T-cell (primary cell): ENCODE measurements at places on chromosomes 13 and 19. TPM values are rescaled to one million over a fixed set of nuclear protein-coding genes. Genes with fewer than 3 reads are reported as not detected.

GRCh38 chr19:30255791-30256495, 116.2 kb upstream of the ZNF536 start:
- H3K27ac ChIP-seq: no peak overlapping the region
- no peak overlapping the region for H3K4me3 ChIP-seq
- H3K4me1 ChIP-seq: no peaks in the 10 kb centered on the region
- no peak for DNase-seq
- H3K36me3 ChIP-seq: no peaks in the 10 kb centered on the region

DNA sequence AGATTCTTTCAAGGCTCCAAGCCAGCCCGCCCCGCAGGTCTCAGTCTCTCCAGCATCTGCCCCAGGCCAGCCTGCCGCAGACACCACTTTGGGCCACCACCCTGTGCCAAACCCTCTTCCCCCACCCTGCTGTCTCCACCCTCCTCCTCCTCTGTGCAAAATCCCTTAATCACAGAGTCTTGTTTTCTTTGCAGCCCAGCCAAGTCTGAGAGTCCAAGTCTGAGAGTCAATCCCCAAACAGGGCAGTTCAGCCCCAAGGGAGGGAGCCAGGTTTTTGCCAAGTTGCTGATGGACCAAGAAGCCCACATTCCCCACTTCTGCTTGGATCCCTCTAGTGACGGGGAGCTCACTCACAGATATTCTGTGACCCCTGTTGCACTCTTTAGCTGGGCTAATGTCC, 3.1 kb downstream of the ADAMTS10 start:
- H3K27me3 ChIP-seq: peaks cover 16% of the 10 kb centered on the region
- H3K4me1 ChIP-seq: peaks cover 8% of the 10 kb centered on the region
- peaks cover 10% of the 10 kb centered on the region for H3K36me3 ChIP-seq
- H3K27ac ChIP-seq: no peak overlapping the region

DNA sequence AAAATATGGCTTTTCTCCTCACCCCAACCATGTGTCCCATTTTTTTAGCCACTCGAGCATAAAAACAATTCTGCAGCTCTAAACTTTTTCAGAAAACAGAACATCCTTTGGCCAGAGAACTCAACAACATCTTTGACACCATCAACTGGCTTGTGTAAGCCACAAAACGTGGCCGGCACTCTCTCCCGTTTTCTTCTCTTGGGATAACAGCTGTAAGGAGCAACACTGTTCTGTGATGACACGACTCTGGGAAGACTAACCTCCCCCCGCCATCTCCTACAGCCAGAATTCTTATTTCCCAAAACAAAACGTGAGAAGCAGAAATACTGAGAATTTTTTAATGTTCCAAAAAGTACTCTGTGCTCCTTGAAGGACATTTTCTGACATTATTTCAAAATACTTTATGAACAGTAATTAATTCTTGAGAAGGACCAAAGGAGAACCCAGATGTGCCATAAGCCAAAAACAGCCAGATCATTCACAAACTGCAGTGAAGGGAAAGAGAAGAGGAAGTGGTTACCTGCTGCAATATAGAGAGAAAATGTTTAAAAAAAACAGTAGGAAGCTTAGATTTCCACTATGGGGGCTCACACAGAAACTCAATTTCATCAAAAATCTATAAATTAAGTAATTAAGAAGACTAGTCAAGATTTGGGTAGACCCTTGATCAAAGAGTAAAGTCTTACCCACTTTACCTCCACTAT, 25.8 kb downstream of the COL4A1 start:
- no peaks in the 10 kb centered on the region for H3K36me3 ChIP-seq
- H3K27me3 ChIP-seq: no peaks in the 10 kb centered on the region
- DNase-seq: no peak
- H3K4me3 ChIP-seq: no peak overlapping the region
- H3K27ac ChIP-seq: no peak overlapping the region
- H3K4me1 ChIP-seq: no peaks in the 10 kb centered on the region

DNA sequence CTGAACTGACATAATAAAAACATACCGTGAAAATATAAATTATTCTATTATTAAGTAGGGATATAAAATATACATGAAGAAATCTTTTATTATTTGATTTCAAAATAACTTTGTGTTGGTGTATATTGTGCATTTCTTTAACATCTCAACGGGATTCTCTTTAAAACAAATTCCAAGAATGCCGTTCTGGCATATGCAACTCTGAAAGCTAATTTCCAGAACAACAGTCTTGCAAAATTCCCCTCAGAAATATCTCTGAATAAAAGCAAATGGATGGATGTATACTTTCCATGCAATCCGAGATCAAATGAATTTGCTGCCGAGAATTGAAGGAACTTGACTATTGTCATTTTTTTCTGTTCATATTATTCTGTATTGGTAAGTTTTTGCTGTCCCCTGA, 1579.8 kb downstream of the PCDH9 start:
- H3K36me3 ChIP-seq: no peaks in the 10 kb centered on the region
- no peak overlapping the region for H3K4me3 ChIP-seq
- H3K27me3 ChIP-seq: no peaks in the 10 kb centered on the region
- no peak overlapping the region for H3K27ac ChIP-seq

DNA sequence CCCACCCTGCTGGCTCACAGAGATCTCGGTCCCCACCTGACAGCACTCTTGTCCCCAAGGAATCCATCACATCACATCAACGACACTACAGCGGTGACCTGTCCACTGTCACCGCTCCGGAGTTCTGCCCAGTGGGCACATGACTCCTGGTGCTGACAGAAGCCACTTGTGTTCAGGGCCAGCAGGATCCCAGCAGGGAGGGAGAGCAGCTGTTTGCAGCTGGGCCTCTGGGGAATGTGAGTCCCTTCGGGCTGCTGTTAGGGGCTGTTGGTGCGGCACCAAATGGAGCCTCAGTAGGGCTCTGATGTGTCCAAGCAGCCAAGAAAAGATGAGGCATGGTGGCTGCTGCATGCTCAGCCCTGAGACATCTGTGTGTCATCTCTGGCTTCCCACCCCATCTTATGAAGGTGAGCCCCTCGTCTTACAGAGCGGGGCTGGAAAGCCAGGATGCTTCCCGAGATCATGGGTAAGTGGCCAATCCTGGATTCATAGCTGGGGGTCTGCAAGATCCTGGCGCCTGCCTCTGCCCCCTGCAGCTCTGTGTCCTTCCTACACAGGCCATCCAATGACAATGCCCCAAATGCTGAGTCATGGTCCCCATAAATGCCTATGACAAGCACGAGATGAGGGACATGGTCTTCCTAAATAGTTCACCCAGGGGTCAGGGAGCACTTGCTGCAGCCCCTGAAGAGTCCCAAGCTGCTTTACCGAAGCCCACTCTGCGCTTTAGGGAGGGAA, 56.0 kb downstream of the F2RL3 start:
- no peak for DNase-seq
- H3K4me3 ChIP-seq: no peak overlapping the region
- H3K27me3 ChIP-seq: no peaks in the 10 kb centered on the region
- H3K27ac ChIP-seq: no peak overlapping the region
- no peaks in the 10 kb centered on the region for H3K4me1 ChIP-seq

The CEACAM19 gene
- 1.6 TPM for total RNA-seq

GRCh38 chr13:81551036-81551435, 1210.1 kb upstream of the SPRY2 start:
- no peaks in the 10 kb centered on the region for H3K36me3 ChIP-seq
- no peak overlapping the region for H3K4me3 ChIP-seq
- no peak for DNase-seq
- no peaks in the 10 kb centered on the region for H3K27me3 ChIP-seq

The DHX34 gene
- 28.8 TPM for total RNA-seq

The ZNF208 gene
- total RNA-seq: 3.2 TPM

The CEBPA gene
- total RNA-seq: 1.8 TPM

The IGFL4 gene
- not detected for total RNA-seq

- H3K27me3 ChIP-seq: no peaks in the 10 kb centered on the region
- H3K4me3 ChIP-seq: no peak overlapping the region
- no peak for DNase-seq
- no peaks in the 10 kb centered on the region for H3K4me1 ChIP-seq
- H3K27ac ChIP-seq: no peak overlapping the region
- no peaks in the 10 kb centered on the region for H3K36me3 ChIP-seq
These were observed 13.1 kb upstream of the OR1M1 start for GRCh38 chr19:9073806-9074205.

DNA sequence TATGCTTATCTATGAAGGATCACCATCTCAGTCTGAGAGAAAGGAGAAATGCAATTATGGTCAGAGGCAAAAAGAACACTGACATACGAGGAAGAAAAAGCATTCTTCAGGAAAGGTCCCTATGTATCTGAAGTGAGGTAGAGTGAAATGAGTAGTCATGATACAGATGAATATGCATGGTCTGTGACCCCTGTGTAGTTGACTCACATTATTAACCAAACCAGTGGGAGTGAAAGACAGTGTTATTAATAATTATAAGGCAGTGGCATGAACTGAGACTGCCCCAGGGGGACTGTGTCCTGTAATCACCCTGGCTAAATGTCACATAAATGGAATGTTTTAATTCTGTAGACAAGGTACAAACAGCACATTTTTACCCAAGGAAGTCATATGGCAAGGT, 1320.2 kb upstream of the PCDH9 start:
- H3K27ac ChIP-seq: no peak overlapping the region
- no peaks in the 10 kb centered on the region for H3K36me3 ChIP-seq
- H3K4me3 ChIP-seq: no peak overlapping the region
- H3K4me1 ChIP-seq: no peaks in the 10 kb centered on the region

DNA sequence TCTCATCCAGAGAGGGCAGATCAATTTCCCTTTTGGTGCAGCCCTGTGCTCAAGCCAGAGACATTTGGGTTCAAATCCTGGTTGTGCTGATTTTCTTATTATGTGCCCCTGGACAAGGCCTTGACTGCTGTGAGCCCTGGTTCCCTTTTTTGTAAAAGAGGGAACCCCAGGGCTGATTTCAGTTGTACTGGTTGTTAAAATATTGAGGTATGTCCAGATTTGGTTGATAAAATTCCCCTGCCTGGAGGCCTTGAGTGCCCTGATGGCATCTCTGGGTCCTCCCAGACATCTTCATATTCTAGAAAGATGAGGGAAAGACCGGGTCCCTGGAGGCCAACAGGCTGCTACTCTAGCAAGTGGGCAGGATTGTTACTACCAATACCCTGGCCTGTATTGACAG, 14.4 kb upstream of the PLAUR start:
- H3K27me3 ChIP-seq: peaks cover 3% of the 10 kb centered on the region
- H3K4me3 ChIP-seq: no peak overlapping the region
- H3K4me1 ChIP-seq: no peaks in the 10 kb centered on the region
- no peaks in the 10 kb centered on the region for H3K36me3 ChIP-seq

The GJA3 gene
- 0.42 TPM for total RNA-seq

- no peak for DNase-seq
- no peaks in the 10 kb centered on the region for H3K36me3 ChIP-seq
- no peak overlapping the region for H3K4me3 ChIP-seq
- H3K27me3 ChIP-seq: no peaks in the 10 kb centered on the region
- H3K27ac ChIP-seq: no peak overlapping the region
These were observed 11.6 kb upstream of the DNMT1 start for GRCh38 chr19:10206226-10206885.

The SLC10A2 gene
- total RNA-seq: not detected

DNA sequence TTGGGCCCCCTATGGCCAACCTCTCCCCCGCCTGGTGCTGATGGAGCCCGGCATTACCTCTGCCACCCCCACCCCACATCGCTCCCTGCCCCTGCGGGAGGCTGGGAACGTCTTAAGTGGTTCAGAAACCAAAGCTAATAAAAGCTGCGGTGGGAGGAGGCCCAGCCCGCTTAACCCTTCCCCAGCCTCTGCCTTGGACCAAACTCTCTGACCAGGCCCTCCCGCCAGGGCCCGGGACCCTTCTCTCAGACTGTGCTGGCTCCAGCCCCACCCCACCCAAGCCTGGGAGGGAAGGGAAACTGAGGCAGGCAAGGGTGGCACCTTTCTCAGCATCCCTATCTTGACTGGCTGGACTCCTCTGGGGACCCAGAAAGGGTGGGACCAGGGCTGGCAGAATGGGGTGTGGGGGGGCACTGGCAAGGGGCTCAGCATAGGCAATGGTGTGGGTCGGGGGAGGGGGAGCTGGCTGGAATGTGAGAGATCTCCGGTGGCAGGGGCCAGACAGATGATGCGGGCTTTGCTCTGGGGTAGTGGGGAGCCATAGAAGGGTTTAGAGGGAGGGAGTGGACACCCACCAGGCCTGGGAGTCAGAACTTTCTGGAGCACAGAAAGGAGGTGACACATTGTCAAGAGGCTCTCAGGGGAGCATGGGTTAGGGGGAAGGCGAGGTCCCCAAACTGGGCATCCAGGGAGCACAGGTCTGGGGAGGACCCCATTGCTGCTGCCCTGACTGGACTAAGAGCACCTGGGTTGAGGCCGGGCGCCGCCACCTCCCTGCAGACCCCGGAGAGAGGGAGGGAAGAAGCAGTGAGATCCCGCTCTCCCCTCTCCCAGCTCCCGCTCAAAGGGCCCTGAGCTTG, 21.9 kb downstream of the SMIM24 start:
- no peaks in the 10 kb centered on the region for H3K4me1 ChIP-seq
- H3K27ac ChIP-seq: no peak overlapping the region
- no peaks in the 10 kb centered on the region for H3K27me3 ChIP-seq
- no peaks in the 10 kb centered on the region for H3K36me3 ChIP-seq

The TMEM59L gene
- not detected for total RNA-seq

The BCAM gene
- 0.39 TPM for total RNA-seq

The MBD3L3 gene
- not detected for total RNA-seq

DNA sequence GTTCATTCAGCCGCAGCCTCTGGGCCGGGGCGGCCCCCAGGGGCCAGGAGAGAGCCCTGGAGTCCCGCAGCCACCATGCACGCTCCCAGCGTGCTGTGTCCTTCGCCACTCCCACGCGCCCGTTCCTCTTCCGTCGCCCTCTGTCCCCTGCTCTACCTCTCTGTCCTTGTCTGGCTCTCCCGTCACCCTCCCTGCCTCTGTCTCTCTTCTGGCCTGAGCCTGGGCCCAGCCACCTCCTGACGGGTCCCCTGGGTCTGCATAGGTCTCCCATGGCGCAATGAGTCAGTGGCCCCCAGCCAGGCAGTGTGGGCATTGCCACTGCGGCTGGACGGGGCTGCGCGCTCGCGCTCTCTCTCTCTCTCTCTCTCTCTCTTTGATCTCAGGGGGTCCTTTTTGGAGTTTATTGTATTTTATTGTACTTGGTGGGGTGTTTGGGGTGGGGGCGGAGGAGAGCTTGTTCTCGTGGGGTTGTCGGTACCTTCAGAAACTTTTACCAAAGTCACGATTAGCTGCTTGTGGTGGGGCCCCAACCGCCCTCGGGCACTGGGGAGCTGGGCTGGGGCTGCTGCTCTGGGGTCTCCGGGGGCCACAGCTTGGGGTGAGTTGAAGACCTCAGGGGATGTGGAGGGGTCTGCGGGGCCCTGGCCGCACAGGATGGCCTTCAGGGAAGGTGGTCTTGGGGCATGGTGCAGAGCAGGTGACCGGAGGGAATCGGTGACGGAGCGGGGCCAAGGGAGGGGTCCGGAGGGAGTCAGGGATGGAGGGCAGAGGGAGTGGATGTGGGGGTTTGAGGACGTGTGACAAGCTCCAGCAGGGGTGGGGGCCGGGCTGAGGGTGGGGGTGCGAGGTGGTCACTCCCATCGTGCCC, 1.7 kb upstream of the TGFBR3L start:
- H3K36me3 ChIP-seq: peaks cover 20% of the 10 kb centered on the region
- H3K4me3 ChIP-seq: no peak overlapping the region
- DNase-seq: no peak
- peaks cover 33% of the 10 kb centered on the region for H3K4me1 ChIP-seq
